ENCODE measurements at places on chromosomes 7 and 10.

- DNase-seq = no peak
Measured at GRCh38 chr7:113217314-113217713, 99.0 kb upstream of the SMIM30 start.

- DNase-seq = peak; percentile 52
Measured at GRCh38 chr7:38451840-38452239, 178.4 kb upstream of the TARP start.

DNA sequence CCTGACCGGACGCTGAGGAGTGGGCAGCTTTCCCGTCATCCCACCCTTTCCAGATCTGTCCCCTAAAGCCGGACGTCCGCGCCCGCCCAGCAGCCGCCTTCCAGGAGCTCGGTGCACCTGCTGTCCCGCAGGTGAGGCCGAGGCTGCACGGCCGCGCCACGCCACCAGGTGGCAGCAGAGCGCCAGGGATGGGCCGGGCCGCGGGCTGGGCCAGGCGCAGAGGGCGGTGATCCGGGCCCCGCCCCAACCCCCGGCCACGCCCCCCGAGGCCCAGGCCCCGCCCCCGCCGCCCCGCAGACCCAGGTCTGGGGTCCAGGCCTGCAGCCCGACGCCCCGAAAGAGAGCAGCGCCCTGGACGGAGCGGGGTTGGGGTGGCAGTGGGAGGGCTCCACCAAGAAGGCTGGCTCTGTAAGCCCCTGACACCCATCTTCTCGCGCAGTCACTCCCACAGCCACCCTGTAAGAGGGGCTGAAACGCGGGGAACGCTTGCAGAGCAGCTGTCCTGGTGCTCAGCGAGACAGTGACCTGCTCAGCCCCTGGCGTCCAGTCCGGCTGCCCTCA, 32.2 kb downstream of the FOXL3 start:
- DNase-seq = peak; percentile 62

- peak; percentile 58 for DNase-seq
Measured at GRCh38 chr7:70582927-70583895, 548.7 kb upstream of the GALNT17 start.

GRCh38 chr10:35574924-35575352, 30.2 kb upstream of the GJD4 start:
- DNase-seq = no peak

DNA sequence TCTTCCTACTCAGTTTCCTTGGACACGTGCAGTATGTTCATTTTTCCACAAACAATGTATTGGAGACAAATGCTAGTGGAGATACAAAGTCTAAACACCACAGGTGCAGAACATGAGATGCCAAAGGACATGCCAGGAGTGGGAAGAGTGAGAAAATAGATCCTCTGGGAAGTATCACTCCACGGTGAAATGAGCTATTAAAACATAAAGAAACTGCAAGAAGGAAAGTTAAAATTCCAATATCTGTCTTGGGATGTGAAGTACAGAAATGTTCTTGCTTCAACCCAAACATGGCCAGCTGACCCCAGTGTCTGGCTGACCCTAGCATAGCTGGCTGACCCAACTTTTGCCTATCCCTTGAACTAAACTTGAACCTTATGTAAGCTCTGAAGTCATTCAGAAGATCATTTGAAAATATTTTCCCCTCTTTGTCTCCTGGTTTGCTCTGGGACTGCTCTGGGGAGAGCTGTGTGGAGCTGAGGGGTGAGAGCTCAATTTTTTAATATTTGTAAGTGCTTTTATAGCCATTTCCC, 59.5 kb downstream of the FZD1 start:
- DNase-seq = no peak

- DNase-seq = no peak
Measured at GRCh38 chr10:123544986-123545385, 121.2 kb upstream of the GPR26 start.

GRCh38 chr10:31930023-31930751, 1.6 kb upstream of the ARHGAP12 start:
- no peak for DNase-seq

GRCh38 chr7:46169384-46169755, 248.3 kb upstream of the IGFBP3 start:
- no peak for DNase-seq

- peak; percentile 27 for DNase-seq
Measured at GRCh38 chr10:31118556-31118955, 86.9 kb upstream of the ZNF438 start.

DNA sequence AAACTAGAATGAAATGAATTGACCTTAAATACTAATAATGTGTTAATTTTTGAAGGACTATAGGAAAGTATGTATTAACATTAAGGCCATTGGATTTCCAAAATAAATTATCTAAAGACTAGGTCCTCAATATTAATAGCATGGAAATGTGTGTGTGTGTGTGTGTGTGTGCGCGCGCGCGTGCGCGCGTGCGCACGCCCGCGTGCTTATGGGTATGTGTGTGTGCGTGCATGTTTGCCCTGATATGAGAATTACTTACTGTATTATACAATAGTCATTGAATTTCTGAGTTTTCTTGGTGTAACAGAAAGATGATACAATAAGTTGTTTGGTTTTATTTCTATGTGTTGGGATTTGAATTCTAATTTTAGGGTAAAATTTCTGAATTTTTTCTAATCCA, 205.9 kb downstream of the BICC1 start:
- no peak for DNase-seq

DNA sequence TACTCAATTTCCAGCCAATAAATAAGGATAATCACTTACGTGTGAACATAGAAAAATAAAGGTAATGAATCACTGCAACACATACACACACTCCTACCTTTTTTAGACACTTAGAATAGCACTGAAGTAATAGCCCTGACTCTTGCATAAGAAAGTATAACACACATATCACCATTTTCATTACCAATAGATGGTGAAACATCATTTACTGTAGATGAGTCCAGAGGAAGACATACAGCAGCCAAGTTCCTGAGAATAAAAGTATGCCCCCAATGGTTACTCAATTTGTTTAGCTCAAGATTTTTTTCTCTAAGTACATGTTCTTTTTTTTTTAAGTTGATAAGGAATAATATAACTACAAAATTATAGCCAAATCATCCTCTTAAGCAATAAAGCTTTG, 316.3 kb downstream of the PARD3 start:
- DNase-seq = no peak

DNA sequence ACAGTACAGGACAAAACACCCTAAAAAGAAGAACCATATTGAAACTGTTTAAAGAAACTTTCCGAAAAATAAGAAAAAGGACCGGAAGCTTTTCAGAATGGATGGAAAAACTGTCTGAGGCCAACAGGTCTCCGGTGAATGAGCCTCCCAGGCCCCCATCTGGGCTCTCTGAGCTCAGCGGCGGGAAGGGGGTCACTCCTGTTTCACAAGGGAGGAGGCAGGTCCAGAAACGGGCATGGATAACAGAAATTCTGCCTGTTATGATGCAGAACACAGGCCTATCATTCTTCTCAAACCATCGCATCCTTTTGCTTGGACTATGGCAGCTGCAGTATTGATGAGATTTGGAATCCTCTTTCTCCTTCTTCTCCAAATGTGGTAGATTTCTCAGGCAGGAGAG, 58.9 kb upstream of the SHH start:
- DNase-seq = no peak

DNA sequence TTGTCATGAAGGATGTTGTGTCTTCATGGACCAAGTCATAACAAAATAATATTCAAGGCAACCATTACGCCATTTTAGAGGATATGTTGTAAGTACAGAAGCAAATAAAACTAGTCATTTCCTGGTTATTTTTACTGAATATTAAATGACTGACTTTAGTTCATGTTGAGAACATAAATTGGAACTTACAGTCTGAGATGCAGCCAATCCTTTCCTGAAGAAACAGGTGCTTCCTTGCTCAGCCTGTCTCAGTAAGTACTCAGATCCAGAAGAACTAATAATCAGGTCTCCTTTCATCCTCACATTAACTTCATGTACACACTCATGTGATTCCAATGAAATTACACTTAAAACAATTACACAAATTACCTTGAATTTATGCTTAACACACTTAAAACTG, 12.3 kb downstream of the SEMA3A start:
- peak; percentile 20 for DNase-seq

GRCh38 chr7:21352540-21353387, 75.1 kb upstream of the SP4 start:
- DNase-seq = no peak

GRCh38 chr10:30773501-30773900, 143.9 kb upstream of the LYZL2 start:
- no peak for DNase-seq

DNA sequence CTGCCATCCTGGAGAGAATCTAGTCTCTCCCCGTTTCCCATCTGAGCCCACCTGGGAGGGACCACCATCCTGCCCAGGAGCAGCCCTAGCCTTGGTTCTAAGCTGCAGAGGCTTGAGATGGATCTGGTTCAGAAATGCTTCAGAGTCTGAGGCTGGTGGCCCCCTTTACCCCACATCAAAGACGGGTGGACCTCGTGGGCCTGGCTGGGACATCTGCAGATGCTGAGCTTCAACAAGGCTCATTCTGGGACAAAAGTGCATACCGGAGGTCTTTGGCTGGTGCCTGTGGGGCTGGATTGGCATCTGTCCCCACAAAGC, 4.9 kb upstream of the IRF5 start:
- no peak for DNase-seq

DNA sequence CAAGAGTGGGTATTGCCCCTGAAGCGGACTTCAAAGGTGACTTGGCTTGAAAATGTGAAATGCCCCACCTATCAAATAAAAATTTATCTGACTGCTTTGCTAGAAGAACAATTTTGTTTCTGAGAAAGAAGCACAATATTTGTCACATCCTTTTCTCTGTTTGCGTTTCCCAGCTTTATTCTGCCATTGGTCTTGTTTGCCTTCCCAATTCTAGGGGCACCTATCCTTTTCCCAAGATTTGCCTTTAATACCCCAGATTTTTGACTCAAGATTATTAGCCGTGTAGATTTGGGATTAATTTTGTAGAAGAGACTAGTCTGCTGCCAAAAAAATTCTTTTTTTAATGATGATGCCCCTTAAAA, 110.2 kb upstream of the LRGUK start:
- DNase-seq = no peak

DNA sequence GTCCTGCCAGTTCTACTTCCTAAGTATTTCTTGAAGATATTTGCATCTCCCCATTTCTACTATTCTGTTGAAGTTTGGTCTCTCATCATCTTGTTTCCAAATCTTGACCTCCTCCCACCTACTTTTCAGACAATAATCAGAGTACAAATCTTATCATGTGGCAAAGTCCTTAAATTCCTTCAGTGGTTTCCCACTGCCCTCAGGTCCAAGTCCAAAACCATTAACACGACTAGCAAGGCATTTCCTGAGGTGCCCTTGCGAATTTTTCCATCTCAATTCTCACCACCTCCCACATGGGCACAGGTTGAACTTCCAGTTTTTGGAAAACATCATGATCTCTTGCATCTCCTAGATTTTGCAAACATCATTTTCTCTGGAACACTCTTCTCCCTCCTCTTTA, 97.2 kb upstream of the CDK1 start:
- DNase-seq = no peak

GRCh38 chr10:99698504-99699080, 33.3 kb downstream of the COX15 start:
- no peak for DNase-seq

DNA sequence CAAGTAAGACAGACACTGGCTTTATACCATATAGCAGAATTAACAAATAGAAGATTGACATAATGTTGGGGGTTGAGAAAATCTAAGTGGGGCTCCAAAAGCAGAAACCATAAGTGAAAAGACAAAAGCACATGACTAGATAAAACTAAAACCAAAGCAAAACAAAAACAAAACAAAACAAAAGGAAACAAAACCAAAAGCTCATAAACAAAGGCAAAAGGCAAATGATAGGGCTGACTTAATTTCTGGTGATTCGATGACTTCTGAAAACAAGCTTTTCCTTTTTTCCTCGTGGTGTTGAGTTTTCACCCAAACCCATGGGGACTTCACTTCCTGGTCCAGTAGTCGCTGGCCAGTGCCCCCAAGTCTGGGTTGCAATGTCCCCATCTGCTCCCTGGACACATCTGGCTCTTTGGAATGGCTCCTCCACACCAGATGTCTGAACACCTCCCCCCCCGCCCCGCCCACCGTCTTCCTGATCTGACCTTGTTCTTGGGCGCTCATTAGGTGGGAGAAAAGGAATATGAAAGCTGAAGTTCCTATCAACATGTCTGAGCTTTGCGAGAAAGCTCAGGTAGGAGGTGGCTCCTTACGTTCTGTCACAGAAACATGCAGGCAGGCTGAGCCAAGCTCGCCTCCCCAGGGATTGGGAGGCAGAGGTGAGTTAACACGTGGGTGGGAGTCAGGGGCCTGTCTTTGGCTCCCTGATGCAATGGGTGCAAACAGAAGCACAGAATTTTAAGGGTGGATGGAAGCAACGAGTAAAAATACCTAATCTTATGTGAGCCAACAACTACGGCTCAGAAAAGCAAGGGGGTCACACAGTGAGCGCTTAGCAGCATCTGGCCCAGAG, 121.0 kb downstream of the NEURL1 start:
- DNase-seq = no peak

- no peak for DNase-seq
Measured at GRCh38 chr10:101494650-101495049, 93.4 kb downstream of the POLL start.

DNA sequence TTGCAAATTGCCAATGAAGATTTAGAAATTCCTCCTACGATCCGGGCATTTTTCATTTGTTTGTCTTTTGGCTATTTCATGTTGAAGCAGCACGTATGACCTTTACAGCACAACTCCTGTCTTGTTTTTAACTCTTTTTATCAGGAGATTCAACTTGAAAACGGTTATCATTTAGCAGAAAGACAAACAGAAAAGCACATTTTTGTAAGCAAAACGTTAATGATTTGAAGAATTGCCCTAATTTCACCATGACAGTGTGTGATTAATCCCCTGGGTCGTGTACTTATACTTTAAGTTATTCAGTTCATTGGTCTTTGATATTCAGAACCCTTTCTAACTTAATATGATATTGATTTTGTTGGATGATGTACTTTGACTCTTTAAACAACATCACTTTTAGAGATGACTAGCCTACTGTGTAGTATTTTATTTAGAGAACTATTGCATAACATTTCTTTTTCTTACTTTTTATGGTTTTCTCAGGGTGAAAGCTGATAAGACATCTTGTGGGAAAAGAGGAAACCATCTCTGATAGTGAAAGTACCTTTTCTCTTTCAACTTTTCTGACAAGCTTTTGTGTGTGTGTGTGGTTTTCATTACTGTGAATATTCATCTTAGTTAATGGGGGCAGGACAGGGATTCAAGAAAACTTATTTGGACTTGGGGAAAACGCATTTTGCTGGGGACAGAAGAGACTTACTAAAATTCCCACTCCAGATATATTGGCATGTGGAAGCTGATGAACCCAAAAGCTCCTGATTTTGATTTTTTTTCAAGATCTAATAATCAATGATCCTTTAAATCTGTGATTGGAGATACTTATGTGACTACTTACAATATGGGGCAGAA, 8.1 kb downstream of the HHEX start:
- no peak for DNase-seq

DNA sequence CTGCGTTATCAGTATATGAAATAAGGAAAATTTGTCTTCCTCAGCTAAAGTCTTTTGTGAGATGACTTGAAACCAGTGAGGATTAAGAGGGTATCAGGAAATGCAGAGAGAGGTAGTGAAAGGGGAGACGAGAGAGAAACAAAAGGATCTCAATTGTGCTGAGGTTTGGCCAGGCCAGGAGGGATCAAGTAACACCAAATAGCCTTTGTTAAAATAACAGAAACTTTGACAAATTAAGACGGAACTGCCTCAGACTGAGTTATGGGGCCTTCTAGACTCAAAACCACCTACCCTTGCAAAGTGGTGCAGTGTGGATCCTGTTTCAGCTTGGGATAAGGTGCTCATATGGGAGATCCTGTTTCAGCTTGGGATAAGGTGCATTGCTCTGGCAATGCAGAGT, 263.1 kb downstream of the CREB5 start:
- DNase-seq = no peak

All from epithelial cell of esophagus (primary cell).